ENCODE measurements at places on chromosomes 12 and 14. TPM values are rescaled to one million over a fixed set of nuclear protein-coding genes. Genes with fewer than 3 reads are reported as not detected.

DNA sequence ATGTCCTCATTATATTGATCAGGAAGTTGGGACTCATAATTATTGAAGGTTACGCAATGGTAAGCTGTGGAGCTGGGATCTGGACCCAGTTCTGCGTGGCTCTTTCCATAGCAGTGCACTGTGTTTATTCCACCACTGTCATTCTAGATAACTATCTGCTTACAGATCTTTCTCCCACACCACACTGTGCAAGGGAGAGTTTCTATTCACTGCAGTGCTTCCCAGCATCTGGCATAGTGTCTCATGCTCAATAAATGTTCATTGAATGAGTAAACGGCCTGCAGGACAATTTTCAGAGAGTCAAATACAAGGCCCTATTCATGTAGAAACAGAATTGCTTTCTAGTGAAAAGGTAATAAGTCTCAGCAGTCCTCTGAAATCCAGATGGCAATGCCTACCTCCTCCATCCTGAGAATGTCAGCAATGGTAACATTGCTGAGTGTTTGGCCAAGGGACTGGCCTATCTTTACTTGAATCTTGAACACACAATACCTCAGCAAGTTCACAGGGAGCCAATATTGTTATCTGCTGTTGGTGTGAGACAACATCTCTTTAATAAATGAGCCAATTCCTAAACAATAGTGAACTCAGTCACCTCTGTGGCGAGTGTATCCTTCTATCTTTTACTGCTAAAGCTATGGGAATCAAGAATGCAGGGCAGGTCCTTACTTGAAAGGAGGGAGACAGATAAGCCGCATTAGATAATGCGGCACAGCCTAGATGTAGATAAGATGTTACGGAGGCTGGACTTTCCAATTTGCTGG lies 332.4 kb upstream of the PRICKLE1 start:
- DNase-seq = no peak

- DNase-seq = no peak
Observed at GRCh38 chr12:57446292-57446960, 8.7 kb upstream of the INHBE start.

DNA sequence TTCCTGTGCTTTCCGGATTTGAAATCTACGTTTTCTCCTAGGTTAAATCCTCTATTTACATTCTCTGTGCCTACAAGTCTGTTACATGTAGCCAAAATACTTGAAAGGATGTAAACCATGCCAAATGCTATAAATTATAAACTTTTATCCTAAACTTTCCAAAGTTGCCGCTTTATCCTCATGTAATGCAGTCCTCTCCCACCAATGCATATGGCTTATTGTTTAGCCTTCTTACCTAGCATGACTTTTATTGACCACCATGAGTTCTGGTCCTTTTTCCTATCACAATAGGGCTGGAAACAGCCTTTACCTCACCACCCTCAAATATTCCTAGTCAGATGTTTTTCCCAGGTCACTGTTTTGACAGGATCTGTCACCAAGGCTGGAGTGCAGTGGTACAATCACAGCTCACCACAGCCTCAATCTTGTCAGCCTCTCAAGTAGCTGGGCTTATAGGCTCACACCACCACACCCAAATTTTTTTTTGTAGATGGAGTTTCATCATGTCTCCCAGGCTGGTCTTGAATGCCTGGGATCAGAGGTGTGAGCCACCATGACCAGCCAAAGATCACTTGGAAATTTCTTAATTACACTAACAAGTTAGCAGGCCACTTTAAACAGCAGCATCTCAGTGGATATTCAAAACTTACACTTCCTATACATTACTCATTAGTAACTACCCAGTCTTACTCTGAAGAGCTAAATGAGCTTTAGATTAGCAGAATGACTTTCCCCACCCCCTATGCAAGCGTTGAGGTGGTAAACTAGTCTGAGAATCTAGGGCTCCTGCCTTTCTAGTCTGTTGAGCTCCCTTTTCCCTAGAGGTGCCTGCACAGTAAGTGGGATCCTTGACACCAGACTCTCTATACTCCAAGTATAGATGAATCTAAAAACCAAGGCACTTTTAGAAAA lies 4.1 kb downstream of the TUBA1B start:
- DNase-seq = no peak

DNA sequence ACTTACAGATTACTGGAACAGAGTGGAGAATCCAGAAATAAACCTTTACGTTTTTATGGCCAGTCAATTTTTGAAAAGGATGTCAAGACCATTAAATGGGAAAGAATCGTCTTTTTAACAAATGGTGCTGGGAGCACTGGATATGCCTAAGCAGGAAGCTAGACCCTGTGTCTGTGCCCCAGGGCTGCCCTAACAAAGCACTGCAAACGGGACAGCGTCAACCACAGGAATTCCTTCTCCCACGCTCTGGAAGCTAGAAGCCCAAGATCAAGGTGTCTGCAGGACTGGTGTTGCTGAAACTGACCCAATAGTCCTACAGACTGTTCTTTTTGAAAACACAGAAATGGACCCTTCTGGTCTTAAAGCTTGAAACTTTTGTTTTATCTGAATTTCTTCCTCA lies 9.3 kb upstream of the TMEM121 start:
- DNase-seq = no peak

GRCh38 chr12:55745361-55746173 lies 2.6 kb downstream of the GDF11 start:
- no peak for DNase-seq

GRCh38 chr14:32593290-32593942 lies 264.3 kb downstream of the AKAP6 start:
- no peak for DNase-seq

DNA sequence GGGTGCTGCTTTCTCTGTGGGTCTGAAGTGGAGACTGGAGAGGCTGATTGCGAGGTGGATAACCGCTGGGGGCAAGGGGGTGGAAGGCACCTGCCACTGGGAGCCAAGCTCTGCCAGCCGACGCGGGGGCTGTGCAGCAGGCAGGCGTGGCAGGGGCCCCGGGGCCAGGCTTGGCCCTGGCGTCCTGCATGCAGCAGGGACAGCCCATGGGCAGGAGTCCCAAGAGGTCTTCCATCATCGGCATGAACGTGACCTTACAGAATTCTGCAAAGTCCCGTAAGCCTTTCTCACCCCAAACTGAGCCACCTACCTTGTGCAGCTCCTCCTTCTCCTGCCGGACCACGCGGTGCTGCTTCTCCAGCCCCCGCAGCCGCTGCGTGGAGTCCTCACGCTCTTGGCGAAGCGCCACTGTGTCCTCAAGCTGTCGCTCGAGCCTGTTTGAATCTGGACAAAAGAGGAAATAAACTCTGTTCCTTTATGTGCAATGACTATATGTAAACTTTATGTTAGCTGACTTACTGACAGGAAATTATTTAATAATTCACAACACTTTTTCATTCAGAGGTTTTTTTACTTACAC lies 51.3 kb downstream of the AMN start:
- peak; percentile 36 for DNase-seq

GRCh38 chr14:54889919-54890318 lies 12.7 kb downstream of the GCH1 start:
- no peak for DNase-seq

DNA sequence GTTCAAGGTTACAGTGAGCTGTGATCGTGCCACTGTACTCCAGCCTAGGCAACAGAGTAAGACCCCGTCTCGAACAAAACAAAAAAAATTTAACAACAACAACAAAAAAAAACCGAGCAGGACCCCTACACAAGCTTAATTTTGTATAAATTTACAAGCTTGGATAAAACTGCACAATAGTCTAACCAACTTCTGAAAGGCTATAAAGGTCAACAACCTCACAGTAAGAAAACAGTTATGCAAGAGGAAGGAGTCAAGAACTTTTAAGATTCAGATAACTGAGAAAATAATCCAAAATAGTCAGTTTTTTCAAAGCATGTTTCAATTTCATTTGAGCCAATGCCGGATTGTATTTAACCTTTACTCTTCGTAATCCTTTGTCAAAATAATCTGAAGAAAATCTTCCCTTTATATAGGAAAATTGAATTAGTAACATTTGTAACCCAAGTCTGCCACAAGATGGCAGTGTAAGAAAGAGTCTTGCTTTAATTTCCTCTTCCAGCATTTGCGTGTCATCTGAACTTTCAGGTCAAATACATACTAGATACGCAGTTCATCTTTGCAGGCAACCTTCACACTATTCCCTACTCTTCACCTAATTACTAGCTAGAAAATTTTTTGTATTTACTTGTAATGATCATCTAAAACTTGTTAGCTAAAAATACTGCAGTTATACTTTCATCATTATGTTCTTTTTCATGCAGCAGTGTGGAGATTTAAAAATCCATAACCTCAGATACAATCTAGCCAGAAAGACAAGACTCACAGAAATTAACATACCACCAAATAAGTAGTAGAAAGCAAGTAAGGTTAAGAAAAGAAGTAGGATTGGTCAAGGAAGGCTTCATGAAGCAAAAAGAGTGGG lies 5.8 kb downstream of the CCNB1IP1 start:
- DNase-seq = no peak

GRCh38 chr14:58362798-58363412 lies 32.8 kb upstream of the TOMM20L start:
- DNase-seq = no peak

GRCh38 chr12:6547987-6548386 lies 7.9 kb downstream of the IFFO1 start:
- DNase-seq = no peak

- no peak for DNase-seq
Observed at GRCh38 chr14:46344327-46344937, 307.1 kb downstream of the RPL10L start.

GRCh38 chr12:1576410-1577241 lies 17.8 kb downstream of the FBXL14 start:
- DNase-seq = peak; percentile 61

DNA sequence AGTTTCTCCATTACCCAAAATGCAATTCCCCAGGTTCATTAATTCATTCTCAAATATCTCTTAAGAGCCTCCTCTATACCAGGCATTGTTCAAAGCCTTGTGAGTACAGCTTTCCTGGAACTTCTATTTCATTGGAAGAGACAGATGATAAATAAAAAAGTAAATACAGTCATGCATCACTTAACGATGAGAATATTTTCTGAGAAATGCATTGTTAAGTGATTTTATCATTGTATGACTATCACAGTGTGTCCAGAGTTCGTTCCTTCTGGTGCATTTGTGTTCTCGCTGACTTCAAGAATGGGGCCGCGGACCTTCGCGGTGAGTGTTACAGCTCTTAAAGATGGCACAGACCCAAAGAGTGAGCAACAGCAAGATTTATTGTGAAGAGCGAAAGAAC lies 66.0 kb downstream of the ANO4 start:
- no peak for DNase-seq

DNA sequence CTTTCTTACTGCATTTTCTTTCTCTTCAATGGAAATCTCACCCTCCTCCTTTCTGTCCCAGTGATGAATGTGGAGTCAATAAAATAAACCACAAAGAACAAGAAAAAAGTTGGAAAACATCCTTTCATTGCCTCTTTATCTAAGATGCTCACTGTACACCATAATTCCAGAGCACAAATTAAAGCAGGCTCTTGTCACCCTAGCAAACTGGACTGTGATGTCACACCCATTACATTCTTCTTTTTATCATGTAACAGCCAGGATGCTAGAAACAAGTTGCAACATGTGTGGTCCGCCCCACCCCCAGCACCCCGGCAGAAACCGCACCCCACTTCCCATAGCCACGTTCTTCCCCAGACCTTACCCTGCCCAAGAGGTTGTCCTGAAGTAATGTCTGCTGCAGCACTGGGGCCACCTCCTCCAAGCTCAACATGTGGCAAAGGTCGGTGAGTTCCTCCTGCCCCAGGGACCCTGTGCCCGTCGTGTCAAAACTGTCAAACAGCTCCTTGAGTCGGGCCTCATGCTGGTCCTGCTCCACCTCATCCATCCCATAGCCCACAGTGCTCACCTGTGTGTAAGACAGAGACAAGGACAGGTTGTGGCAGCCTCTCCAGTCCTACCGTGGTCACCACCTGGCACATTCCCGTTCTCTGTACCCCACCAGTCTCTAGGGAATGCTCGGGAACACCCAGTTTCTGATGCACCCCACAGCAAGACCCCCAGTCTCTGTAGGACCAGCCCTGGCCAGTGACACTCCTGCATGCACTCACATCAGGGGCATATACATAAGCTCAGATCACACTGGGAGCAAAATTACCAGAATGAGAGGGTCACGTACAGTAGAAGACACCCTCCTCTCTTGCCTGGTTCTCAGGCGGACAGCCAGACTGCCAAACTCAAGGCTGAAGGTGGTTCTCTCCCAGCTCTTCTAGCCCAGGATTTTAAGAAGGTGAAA lies 9.2 kb downstream of the NIN start:
- no peak for DNase-seq

The PCNX1 gene
- 72.8 TPM for total RNA-seq

The ERBB3 gene
- total RNA-seq = 3.2 TPM

The BCL11B gene
- 0.58 TPM for total RNA-seq

The KLRK1 gene
- total RNA-seq = 3.5 TPM
